ENCODE measurements at places on chromosomes 16 and 17.

GRCh38 chr17:59406808-59407381 lies 75.4 kb downstream of the YPEL2 start:
- DNase-seq = no peak

- no peak for DNase-seq
Measured at GRCh38 chr17:50955160-50955559, 89.0 kb upstream of the TOB1 start.

- no peak for DNase-seq
Measured at GRCh38 chr17:59637611-59638310, 18.1 kb downstream of the CLTC start.

- no peak for DNase-seq
Measured at GRCh38 chr16:17312094-17312710, 158.6 kb downstream of the XYLT1 start.

DNA sequence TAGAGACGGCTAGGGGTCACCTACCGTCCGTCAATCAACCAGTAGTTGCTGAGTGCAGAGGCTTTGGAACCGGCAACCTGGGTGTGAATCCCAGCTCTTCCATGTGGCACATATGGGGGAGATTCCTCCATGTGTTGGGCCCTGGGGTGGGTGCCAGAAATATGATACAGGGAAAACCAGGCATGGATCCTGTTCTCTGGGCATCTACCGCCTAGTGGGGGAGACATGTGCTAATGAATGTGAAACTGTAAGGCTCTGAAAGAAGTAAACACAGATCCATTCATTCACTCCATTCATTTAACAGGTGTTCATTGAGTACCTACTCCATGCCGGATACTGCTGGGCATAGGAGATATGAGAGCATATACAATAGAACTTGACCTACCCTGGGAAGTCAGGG lies 39.5 kb upstream of the SDK2 start:
- DNase-seq = no peak

GRCh38 chr17:45241328-45242028 lies 19.8 kb downstream of the FMNL1 start:
- no peak for DNase-seq

DNA sequence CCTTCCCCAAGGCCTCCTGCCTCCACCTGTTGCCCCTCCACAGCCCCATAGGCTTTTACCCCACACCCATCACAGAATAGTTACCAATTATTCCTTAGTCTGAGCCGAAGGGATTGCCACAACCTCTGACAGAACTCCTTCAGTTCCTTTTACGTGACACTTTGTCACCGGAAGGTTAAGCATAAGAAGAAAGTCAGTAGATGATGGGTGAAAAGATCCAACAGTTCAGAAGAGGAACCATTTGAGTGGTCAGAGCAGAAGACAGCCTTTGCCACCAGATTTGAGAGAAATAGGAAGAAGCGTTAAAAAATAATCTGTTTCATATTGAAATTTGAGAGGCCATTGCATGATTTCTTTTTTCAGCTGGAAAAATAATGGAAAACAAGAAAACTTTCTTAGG lies 1.2 kb downstream of the SRR start:
- no peak for DNase-seq

DNA sequence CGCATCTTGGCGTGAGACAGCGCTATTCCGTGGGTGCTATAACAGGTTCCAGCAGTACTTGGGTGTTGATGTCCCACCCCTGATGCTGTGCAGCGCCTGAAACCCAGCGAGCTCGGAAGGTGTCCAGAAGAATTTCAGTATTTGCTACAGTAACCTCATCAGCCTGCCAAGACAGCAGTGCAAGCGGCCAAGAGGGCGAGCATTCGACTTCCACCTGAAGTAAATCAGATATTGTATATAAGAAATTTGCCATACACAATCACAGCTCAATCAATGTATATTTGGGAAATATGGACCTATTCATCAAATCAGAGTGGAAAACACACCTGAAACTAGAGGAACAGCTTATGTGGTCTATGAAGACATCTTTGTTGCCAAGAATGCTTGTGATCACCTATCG lies 13.0 kb downstream of the APPBP2 start:
- DNase-seq = no peak

- no peak for DNase-seq
Measured at GRCh38 chr17:1475321-1475854, 17.1 kb downstream of the MYO1C start.

Data from CD4-positive, alpha-beta T cell treated with Interleukin-15 for 4 hours (primary cell).